ENCODE measurements at places on chromosomes 6 and 20. TPM values are rescaled to one million over a fixed set of nuclear protein-coding genes. Genes with fewer than 3 reads are reported as not detected.

GRCh38 chr20:36866681-36867495 lies 9.1 kb upstream of the TLDC2 start:
- DNase-seq, result no peak

DNA sequence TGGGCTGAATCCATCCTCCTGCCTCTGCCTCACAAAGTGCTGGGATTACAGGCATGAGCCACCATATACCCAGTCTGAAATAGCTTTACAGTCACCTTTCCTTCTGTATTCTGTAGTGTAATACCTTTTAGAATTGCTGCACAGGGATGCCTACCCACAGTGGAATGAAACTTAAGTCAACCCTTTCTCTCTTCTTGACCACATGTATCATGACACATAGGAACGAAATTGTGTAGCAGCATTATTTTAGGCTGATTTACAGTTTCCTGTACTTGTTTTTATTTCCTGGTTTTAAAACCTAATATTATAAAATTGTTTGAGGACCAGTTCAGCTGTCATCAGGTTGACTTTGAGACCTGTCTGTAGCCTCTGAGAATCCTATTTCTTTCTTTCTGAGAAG lies 297.8 kb downstream of the ZFAND3 start:
- DNase-seq, result no peak

DNA sequence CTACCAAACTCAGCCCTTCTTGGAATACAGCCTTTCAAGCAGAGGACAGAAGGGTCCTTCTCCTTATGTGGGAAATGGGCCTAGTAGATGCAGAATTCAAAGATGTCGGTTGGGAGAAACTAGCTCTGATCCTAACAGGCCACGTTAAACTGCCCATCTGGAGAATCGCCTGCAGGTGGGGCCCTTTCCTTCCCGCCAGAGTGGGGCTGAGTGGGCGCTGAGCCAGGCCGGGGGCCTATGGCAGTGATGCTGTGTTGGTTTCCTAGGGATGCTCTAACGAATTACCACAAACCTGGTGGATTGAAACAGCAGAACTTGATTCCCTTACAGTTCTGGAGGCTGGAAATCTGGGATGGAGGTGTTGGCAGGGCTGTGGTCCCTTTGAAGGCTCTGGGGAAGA lies 9.1 kb downstream of the MAPK13 start:
- no peak for DNase-seq

DNA sequence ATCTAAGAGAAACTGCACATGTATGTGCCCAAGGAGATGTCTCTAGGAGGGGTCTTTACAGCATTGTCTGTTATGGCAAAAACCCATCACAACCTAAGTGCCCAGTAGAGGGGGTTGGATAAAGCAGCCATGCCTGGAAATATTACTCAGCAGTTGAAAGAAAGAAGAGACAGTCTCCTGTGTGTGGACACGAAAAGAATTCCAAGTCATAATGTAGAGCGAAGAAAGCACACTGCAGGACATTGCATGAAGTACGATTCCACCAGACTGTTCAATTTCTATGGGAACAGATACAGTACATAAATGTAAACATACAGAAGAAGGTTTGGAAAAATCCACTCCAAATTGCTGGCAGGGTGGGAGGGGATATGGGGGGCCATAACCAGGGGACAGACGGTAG lies 7.3 kb upstream of the TGM2 start:
- DNase-seq, result no peak

DNA sequence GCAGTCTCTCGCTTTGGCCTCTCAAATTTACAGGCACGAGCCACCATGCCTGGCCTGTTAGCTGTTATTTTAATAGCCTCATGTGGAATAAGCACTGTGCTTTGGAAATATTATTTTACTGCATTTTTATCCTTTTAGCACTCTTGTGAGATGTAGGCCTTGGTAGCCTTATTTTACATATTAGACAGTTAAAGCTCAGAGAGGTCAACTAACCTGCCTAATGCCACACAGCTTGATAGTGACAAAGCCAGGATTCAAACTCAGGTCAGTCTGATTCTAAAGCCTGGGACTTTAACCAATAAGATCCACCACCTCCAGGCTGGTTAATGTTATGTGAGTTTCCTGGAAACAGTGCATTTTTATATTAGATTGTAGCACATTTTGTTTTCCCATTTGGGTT lies 9.5 kb downstream of the TNFAIP3 start:
- no peak for DNase-seq

DNA sequence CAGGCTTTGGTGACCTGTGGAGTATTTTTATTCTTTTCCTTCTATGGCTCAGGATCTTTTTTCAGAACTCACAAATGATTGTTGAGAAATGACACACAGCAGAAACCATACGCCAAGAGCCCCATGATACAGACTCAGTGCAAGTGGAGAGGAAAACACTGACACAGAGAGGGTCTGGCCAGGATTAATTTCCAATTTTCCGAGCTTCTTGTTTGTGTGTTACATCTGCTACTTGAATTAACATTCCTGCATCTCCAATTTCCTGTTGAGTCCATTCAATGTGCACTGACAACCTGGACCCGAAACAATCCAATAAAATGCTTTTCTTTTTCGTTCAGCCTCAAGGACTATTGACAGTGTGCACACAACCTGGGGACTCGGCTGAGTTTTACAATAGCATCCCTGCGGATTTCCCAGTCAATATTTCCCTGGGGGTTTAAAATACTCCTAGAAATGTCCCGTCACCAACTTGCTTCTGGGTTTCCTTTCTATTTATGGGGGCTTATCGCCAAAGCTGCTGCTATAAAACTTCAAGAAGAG lies 4.9 kb upstream of the MLN start:
- no peak for DNase-seq

DNA sequence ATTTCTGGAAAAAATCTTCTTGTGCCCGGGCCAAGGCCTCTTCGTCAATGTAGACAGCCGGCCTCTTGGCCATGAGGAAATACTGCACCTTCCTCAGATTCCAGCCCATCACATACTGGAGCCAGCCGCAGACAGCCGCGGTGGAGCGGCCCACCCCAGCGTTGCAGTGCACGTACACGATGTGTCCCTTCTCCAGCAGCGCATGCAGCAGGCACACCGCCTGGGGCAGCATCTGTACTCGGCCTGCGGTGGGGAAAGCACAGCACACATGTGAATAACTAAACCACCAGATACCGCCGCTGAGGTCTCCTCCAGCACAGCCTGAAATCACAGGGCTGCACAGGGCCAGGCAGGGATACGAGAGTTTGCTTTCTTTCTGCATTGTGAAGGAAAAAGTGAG lies 107.9 kb downstream of the EPM2A start:
- no peak for DNase-seq

DNA sequence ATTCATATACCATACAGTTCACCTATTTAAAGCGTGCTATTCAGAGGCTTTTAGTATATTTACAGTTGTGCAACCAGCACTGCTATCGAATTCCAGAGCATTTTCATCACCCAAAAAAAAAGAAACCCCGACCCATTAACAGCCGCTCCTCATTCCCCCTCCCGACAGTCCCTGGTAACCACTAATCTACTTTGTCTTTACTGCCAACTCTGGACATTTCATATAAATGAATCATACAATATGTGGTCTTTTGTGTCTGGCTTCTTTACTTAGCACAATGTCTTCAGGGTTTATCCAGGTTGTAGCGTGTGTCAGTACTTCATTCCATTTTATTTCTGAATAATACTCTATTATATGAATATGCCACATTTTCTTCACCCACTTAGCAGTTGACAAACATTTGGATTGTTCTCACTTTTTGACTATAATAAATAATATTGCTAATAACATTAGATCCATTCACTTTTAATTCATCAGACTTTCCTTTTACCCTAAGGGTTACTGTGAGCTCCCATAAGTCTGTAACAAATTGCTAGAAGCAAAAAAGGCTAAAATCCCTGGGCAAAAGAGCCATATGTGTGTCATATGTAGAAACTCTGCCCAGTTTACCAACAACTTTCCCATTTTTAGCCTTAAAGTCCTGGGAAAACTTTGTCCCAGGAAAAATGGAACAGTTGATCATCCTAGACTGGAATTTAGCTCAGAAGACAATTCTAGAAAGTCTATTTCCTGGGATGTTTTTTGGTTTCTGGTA lies 23.2 kb upstream of the ROS1 start:
- DNase-seq, result no peak

- no peak for DNase-seq
Observed at GRCh38 chr6:93282521-93283031, 136.8 kb downstream of the EPHA7 start.

GRCh38 chr6:67736816-67737215 lies 898.3 kb upstream of the ADGRB3 start:
- no peak for DNase-seq

DNA sequence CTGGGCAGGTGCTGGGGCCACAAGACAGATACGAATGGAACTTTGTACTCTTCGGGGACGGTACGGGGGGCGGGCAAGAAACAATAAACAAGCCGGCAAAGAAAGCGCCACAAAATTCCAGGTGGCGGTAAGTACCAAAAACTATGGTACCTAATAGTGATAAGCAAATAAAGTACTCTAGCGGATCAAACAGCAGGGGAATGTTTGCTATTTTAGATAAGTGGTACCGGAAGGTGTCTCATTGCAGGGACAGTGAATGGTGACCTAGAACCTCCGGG lies 15.1 kb upstream of the RIPK1 start:
- no peak for DNase-seq

- DNase-seq, result no peak
Observed at GRCh38 chr20:33983371-33983770, 10.3 kb upstream of the RALY start.

GRCh38 chr6:75526502-75527127 lies 33.0 kb upstream of the FILIP1 start:
- DNase-seq, result peak; percentile 4

GRCh38 chr20:15556869-15557268 lies 1016.4 kb downstream of the KIF16B start:
- no peak for DNase-seq

GRCh38 chr6:34535199-34535598 lies 20.9 kb downstream of the SPDEF start:
- DNase-seq, result no peak

DNA sequence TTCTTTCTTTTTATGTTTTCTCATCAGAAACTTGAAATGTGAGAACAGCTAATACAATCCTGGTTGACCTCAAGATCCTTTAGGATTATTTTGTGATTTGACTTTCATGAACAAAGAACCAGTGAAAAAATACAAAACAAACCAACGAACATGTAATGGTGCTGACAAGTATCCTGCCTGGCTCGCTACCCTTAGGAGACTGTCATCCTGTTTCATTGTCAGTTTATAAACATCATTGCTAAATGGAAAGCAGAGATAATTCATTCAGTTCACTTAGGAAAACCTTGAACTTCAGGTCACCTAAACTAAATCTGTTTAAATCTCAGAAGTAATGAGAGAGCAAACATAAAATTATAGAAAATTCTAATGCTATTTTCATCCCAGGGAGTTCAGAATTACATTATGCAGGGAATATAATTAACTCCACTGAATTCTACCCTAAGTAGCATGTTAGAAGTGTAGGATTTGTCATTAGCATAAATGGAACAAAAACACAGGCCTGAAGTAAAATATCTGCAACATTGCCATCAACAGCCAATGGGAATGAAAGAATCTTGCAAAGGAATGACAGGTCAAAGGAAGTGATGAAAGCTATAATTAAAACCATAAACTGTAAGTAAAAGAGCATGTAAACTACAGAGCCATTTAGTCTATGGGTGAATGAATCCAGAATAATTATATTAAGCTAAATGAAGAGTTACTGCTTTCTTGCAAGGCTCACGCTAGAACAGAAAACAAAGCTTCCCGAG lies 401.2 kb upstream of the MANEA start:
- no peak for DNase-seq

DNA sequence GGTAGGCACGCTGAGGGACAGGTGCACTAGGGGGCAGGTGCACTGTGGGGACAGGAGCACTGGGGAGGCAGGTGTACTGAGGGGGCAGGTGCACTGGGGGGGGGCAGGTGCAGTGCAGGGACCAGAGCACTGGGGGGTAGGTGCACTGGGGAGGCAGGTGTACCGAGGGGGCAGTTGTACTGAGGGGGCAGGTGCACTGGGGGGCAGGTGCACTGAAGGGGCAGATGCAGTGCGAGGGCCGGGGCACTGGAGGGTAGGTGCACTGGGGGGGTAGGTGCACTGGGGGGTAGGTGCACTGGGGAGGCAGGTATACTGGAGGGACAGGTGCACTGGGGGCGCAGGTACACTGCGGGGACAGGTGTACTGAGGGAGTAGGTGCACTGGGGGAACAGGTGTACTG lies 39.5 kb downstream of the DAAM2 start:
- DNase-seq, result no peak

GRCh38 chr20:32165836-32166545 lies 41.6 kb downstream of the PLAGL2 start:
- no peak for DNase-seq

- no peak for DNase-seq
Observed at GRCh38 chr20:15851576-15852215, 721.6 kb downstream of the KIF16B start.

- no peak for DNase-seq
Observed at GRCh38 chr20:63847237-63848002, 13.9 kb upstream of the ABHD16B start.

DNA sequence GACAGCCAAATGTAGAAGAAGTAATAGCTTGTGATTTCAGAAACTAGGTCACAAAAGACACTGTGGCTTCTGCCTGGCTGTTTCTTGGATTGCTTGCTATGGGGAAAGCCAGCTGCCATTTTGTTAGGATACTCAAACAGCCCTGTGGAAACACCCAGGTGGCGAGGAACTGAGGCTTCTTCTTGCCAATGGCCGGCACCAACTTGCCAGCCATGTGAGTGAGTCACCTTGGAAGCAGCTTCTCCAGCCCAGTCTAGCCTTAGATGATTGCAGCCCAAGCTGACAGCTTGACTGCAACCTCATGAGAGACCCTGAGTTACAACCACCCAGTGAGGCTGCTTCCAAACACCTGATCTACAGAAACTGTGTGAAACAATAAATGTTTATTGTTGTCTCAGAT lies 11.9 kb upstream of the KIAA1755 start:
- DNase-seq, result no peak

DNA sequence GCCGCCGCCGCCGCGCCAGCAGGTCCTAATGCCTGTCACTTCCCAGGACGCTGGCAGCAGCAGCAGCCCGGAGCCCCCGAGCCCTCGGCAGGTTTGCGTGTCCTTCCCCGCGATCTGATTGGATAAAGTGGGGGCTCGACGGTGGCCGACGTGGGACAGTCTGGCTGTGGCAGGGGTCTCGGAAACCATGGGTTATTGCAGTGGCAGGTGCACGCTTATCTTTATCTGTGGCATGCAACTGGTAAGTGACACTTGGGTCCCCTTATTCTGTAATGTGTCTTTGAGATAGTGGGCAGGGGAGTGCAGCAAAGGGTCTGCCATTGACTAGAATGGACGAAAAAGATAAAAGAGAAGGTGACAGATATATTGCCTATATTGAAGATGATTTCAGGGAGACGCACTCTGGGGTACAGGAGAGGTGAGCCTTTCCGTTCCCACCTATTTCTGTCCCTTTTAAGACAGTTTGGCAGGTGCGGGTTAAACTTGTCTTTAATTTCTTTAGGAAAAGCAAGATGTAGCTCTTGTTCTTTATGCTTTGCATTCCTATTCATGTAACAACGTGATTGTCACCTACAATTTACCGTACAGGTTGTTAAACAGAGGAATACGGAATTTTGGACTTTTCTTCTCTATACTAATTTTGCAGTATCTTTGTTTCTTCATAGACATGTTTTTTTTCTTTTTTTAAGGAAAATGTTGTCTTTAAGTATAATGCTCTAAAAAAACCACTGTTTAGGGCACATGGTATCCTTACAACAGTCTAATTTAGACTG lies 535 bp downstream of the NKAIN2 start:
- no peak for DNase-seq

GPR6 gene
- not detected for polyA plus RNA-seq

JAG1 gene
- polyA plus RNA-seq, result 0.06 TPM

MYLK2 gene
- polyA plus RNA-seq, result not detected

SEL1L2 gene
- not detected for polyA plus RNA-seq

TPBG gene
- not detected for polyA plus RNA-seq

GOPC gene
- 11.8 TPM for polyA plus RNA-seq

SAMD5 gene
- not detected for polyA plus RNA-seq

CITED2 gene
- 49.0 TPM for polyA plus RNA-seq

TFAP2A gene
- not detected for polyA plus RNA-seq

PNRC1 gene
- polyA plus RNA-seq, result 737 TPM
